ENCODE measurements at places on chromosomes 3 and 15.

GRCh38 chr3:15983232-15983631 lies 185.5 kb upstream of the ANKRD28 start:
- no peak overlapping the region for H3K27ac ChIP-seq
- H3K36me3 ChIP-seq = no peaks in the 10 kb centered on the region
- no peak overlapping the region for H3K4me3 ChIP-seq
- H3K4me1 ChIP-seq = no peaks in the 10 kb centered on the region

DNA sequence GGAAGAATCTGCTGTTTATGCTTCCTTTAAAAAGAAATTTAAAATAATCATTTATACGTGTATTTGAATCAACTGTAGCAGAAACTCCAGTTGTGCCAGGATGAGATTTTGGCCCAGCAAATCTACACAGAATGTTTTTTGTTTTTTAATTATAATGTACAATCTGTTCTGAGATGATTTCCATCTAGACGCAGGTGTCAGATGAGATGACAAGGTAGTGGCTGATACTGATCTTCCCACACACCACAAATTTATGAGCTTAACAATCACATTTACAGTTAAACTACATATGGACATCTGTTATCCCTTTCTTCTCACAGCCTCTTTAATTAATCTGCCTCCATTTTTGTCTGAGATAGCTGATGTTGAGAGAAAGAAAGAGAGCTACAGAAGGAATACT lies 23.6 kb downstream of the DCLK3 start:
- H3K4me1 ChIP-seq = no peaks in the 10 kb centered on the region
- no peak for DNase-seq
- H3K27ac ChIP-seq = no peak overlapping the region
- no peaks in the 10 kb centered on the region for H3K36me3 ChIP-seq

GRCh38 chr15:39498629-39499028 lies 82.2 kb upstream of the THBS1 start:
- H3K27me3 ChIP-seq = no peaks in the 10 kb centered on the region
- no peak for DNase-seq
- H3K4me3 ChIP-seq = no peak overlapping the region
- H3K27ac ChIP-seq = no peak overlapping the region
- no peaks in the 10 kb centered on the region for H3K4me1 ChIP-seq

GRCh38 chr3:148758303-148758884 lies 60.7 kb downstream of the AGTR1 start:
- H3K27me3 ChIP-seq = no peaks in the 10 kb centered on the region
- no peaks in the 10 kb centered on the region for H3K36me3 ChIP-seq
- no peaks in the 10 kb centered on the region for H3K4me1 ChIP-seq
- no peak overlapping the region for H3K4me3 ChIP-seq
- no peak for DNase-seq
- no peak overlapping the region for H3K27ac ChIP-seq

DNA sequence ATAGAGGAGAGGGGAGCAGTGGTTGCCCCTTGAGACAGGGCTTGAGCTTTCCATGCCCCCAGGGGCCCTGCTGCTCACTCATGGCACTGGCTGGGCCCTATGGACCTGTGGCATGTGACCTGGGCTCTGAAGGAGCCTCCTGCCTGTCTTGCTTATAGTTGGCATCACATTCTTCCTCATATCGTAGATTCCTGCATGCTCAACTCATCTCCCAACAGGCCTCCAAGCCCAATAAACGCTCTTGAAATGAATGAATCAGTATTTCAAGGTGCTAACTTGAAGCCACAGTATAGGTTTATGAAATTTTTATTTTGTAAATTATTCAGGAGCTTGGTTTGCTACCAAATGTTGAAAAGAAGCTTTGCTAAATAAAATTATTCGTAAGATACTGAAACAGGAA lies 93.3 kb upstream of the SLC7A14 start:
- H3K36me3 ChIP-seq = no peaks in the 10 kb centered on the region
- H3K4me3 ChIP-seq = no peak overlapping the region
- DNase-seq = no peak
- H3K27ac ChIP-seq = no peak overlapping the region

DNA sequence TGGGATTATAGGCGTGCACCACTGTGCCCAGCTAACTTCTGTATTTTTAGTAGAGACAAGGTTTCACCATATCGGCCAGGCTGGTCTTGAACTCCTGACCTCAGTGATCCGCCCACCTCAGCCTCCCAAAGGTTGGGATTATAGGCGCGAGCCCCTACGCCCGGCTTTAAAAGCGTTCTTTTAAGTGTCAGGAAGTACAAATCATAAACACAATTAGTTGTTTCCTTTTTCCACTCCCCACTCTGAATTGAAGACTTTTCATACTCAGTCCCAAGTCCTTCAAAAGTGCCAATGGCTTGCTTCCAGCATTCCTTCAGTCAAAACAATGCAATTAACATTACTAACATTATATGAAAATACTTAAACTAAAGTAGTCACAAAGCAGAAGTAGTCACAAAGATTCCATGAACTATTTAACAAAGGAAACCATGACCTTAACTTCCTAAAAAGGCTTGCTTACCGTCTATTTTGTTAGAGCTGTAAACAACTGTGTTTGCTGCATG lies 8.1 kb downstream of the WDR82 start:
- no peaks in the 10 kb centered on the region for H3K27me3 ChIP-seq
- H3K27ac ChIP-seq = peak overlapping the region; percentile 13
- H3K36me3 ChIP-seq = peaks cover 49% of the 10 kb centered on the region
- peaks cover 3% of the 10 kb centered on the region for H3K4me1 ChIP-seq
- DNase-seq = no peak
- no peak overlapping the region for H3K4me3 ChIP-seq

DNA sequence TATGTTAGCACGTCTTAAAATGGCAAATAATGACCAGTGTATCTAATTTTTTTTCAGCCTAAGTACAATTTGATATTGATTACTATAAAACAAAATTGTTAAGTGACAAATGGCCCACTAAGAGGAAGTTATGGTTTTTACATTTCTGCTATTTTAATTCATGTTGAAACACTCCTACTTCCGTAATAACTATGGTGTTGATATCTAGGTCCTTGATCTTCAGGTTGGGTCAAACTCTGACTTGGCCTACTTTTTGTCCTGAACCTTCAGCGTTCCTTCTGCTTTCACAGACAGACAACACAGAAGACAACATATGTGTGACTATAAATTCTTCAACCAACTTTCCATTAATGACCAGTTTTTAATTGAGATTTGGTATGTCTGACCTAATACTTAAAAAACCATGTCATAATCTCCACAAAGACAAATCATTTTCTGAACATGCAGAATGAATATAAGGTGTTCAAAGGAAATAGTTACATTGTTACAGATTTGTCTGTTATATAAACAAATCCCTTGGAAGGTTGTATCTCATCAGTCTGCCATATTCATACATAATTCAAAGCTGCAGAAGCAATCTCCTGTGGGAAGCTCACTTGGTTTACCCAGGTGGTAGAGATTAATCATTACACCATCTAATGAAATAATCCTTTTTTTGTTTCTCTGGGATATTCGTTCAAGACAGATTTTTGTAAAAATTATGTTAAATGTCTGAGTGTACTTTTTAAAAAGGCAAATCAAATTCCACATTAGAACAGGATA lies 92.1 kb upstream of the TSPAN3 start:
- H3K4me3 ChIP-seq = no peak overlapping the region
- H3K36me3 ChIP-seq = no peaks in the 10 kb centered on the region
- H3K4me1 ChIP-seq = no peaks in the 10 kb centered on the region
- H3K27me3 ChIP-seq = no peaks in the 10 kb centered on the region
- H3K27ac ChIP-seq = no peak overlapping the region

DNA sequence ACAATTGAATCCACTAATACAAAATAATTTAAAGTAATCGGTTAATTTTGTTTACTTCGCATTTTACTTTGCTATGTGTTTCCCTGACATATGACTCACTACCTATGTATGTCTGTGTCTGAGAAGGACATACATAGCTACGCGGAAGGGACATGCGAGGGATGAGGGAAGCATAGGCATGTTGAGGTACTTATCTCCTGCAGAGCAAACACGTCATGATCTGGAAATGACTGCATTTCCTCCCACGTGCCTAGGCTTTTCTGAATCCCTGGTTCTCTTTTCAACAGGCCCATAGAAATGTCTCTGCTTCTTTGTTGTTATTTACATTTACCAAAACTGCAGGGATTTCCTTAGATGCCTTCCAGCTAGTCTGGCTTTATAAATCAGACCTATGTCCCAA lies 27.5 kb downstream of the ALCAM start:
- no peak overlapping the region for H3K27ac ChIP-seq
- no peak overlapping the region for H3K4me3 ChIP-seq
- no peaks in the 10 kb centered on the region for H3K27me3 ChIP-seq
- no peaks in the 10 kb centered on the region for H3K36me3 ChIP-seq
- H3K4me1 ChIP-seq = no peaks in the 10 kb centered on the region

GRCh38 chr3:157078131-157078810 lies 81.7 kb downstream of the CCNL1 start:
- peaks cover 11% of the 10 kb centered on the region for H3K4me1 ChIP-seq
- no peaks in the 10 kb centered on the region for H3K36me3 ChIP-seq
- H3K4me3 ChIP-seq = peak overlapping the region; percentile 31

DNA sequence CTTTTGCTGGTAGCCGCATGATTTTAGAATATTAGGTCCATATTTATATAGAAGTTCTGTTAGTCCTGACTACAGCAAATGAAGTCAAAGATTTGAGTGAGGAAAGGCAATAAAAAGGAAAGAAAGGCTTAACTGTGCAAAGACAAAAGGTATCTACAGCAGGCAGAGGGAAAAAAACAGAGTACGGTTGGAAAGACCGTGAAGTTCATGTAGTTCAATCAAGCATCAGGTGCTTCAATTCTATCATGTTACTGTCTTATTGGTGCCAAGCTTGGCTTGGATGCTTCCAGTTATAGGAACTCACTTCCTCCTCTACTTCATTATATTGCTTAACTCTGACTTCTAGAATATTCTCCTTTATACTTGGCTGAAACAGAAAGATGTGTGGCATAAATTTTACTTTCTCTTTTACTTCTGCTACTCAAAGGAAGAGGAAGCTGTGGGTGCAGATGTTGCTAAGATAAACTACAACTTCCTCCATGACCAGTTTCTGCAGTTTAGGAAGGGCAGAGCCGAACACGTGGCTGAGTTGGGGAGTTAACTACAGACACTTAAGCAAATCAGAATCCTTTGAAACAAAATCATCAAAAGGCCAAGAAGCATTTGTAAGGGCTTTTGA lies 72.6 kb upstream of the ZBED2 start:
- peak; percentile 69 for DNase-seq
- no peaks in the 10 kb centered on the region for H3K4me1 ChIP-seq
- no peaks in the 10 kb centered on the region for H3K27me3 ChIP-seq
- no peak overlapping the region for H3K27ac ChIP-seq

GRCh38 chr15:91849749-91850161 lies 3.8 kb upstream of the SLCO3A1 start:
- DNase-seq = no peak
- no peaks in the 10 kb centered on the region for H3K27me3 ChIP-seq
- peaks cover 10% of the 10 kb centered on the region for H3K4me1 ChIP-seq
- H3K27ac ChIP-seq = no peak overlapping the region
- no peaks in the 10 kb centered on the region for H3K36me3 ChIP-seq

DNA sequence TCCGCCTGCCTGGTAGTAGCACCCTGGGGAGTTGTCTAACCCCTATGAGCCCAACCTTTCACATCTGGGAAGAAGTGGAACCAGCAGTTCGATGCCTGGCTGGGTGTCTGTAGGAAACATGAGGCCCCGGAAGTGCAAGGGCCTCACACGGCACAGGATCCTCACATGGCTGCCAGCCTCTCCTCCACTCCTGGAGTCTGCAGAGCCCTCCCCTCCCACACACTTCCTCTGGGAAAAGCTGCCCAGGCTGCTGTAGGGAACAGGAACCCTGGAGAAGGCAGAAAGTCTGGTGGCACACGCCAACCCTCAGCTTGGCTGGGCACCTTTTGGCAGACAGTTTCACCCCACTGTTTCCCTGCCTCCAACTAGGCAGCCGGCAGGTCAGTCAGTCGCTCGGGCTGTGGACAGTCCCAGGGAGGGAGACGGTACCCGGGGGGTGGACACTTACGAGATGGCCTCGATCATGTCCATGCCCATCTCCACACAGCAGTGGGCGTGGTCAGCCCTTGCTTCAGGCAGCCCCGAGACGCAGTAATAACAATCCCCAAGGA lies 118.4 kb downstream of the ADCY5 start:
- no peaks in the 10 kb centered on the region for H3K27me3 ChIP-seq
- peak overlapping the region; percentile 86 for H3K27ac ChIP-seq
- peak overlapping the region; percentile 35 for H3K4me3 ChIP-seq
- peak; percentile 81 for DNase-seq
- peaks cover 4% of the 10 kb centered on the region for H3K36me3 ChIP-seq

DNA sequence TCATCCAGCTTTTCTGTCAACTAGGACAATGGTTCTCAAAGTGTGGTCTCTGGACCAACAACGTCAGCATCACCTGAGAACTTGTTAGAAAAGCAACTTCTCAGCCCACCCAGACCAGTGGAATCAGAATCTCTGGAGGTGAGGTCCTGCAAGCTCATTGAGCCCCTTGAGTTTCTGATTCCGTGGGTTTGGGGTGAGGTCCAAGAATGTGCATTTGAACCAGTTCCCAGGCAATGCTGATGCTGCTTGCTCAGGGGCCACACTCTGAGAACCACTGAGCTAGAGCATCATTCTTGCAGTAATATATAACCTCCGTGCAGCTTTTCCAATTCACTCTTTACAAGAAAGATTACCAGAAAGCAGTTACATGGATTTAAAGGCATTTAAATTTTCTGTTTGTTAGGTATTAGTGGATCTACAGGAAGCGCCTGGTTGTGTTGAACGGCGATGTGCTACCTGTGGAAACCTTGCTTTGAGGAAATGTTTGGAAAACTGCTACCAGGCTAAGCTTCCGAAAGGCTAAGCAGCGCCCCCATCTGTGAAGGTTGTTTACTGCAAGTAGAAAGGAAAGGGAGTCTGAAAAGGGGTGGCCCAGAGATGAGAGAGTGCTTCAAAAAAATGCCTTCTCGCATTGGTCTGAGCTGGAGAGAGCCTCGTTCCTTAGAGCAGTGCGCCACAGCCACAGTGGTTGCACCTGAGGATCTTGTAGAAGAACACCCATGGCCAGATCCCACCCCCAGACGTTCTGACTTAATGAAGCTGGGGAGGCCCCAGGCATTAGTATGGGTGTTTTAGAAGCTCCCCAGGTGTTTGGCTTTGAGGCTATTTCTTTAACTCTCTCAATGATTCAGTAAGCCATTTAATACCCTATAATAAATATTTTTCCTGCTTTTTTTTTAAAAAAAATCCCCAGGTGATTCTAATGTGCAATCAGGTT lies 50.0 kb downstream of the RLBP1 start:
- H3K4me3 ChIP-seq = no peak overlapping the region
- peaks cover 6% of the 10 kb centered on the region for H3K4me1 ChIP-seq
- no peaks in the 10 kb centered on the region for H3K27me3 ChIP-seq
- H3K36me3 ChIP-seq = peaks cover 15% of the 10 kb centered on the region
- DNase-seq = no peak

DNA sequence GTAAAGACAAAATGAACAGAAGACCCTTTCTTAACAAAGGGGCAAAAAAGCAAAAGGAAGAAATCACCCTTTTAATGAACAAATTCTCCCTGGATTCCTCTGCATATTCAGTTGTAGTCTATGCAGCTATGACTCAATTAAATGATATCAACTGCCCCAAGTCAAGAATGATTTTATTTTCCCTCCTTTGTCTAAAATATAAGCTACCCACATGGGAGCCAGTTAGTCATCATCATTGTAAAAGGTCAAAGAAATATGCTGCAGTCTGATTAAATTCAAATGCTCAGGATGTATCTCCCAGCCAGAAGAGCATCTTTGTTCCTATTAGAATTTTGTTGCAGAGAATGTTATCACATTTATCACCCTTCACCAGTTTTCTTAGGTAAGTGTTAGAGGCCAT lies 84.0 kb downstream of the SST start:
- H3K36me3 ChIP-seq = no peaks in the 10 kb centered on the region
- H3K27ac ChIP-seq = no peak overlapping the region
- no peaks in the 10 kb centered on the region for H3K27me3 ChIP-seq
- DNase-seq = no peak
- no peaks in the 10 kb centered on the region for H3K4me1 ChIP-seq

- no peak overlapping the region for H3K27ac ChIP-seq
- H3K4me3 ChIP-seq = no peak overlapping the region
- no peaks in the 10 kb centered on the region for H3K27me3 ChIP-seq
- no peaks in the 10 kb centered on the region for H3K36me3 ChIP-seq
- H3K4me1 ChIP-seq = no peaks in the 10 kb centered on the region
Measured at GRCh38 chr3:25421747-25422146, 6.3 kb upstream of the RARB start.

Measured in ascending aorta (tissue), 2 donors.